ENCODE measurements at places on chromosomes 2 and 18.

- DNase-seq: no peak
Observed at GRCh38 chr2:61679096-61679495, 140.9 kb upstream of the XPO1 start.

DNA sequence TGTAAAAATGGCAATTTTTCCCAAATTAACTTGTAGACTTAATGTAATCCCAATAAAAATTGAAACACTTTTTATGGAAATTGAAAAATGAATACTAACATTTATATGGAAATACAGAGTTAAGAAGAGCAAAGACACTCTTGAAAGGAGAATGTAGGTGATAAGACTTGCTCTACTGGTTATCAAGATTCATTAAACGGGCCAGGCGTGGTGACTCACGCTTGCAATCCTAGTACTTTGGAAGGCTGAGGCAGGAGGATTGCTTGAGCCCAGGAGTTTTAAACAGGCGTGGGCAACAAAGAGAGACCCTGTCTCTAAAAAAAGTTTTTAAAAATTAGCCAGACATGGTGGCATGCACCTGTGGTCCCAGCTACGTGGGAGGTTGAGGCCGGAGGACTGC, 29.5 kb upstream of the ZNF396 start:
- DNase-seq: no peak

DNA sequence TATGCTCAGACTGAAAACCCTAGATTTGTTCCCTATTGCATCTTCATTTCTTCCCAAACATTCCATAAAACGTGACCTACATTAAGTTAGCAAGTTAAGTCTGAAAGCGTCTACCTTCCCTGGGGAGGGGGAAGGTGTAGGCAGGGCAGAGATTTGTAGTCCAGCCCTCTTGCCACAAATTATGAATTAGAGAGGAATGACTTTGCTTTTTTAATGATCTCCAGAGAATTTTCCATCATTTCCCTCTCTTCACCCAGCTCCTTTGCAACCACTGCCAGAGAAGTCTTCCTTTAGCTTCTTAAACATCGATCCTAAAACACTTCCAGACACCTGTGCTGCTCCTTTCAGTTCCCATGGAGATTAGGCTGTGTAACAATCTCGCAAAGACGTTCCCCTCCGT, 1.2 kb downstream of the C2orf76 start:
- no peak for DNase-seq

DNA sequence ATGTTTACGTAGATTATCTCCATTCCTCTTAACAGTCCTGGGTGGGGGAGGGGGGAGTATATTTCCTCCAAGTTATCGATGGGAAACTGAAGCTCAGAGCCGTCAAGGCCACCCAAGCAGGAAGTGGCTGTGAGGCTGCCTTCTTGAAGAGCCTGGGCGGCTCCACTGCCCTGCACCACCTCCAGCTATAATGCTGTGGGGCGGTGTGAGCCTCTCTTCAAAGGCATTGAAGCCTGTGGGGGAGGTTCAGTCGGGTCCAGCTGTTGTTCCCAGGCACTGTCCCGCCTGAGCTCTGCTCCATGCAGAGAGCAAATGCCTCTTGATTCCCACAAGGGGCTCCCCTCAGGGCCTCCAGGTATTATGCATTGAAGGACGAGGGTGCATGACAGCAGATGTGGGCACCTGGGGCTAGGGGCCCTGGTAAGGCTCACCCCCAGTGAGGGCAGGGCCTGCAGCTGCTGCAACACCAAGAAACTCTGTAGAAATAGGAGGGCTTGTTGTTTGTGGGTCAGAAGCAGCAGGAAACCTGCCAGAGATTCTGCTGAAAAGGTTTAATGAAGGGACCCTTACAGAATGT, 29.5 kb upstream of the LAPTM4A start:
- DNase-seq: peak; percentile 25

DNA sequence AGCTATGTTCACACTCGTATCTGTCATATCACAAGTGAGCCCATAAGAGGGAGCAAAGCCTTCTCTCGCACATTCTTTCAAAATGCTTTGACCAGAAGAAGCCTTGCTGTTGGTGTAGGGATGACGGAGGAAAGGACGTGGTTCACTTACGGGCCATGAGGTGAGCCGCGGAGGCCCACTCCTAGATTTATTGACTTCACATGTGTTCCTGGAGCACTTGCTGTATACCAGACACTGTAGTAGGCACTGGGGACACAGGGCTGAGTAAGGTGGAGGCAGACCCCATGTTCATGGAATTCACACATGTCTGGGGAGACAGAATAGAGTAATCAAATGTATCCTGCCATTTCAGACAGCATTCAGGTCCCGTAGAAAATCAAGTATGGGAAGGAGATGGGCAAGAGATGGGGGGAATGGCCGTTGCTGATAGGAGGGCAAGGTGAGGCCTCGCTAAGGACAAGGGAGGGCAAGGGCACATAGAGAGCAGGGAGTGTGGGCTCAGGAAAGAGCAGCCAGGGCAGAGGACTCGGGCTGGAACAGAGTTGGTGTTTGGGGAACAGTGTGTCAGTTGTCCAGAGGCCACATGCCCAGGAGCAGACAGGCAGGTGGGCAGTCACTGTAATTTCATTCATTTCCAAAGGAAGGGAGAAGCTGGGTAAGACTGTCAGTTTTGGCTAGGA, 182.2 kb downstream of the LDLRAD4 start:
- DNase-seq: no peak

DNA sequence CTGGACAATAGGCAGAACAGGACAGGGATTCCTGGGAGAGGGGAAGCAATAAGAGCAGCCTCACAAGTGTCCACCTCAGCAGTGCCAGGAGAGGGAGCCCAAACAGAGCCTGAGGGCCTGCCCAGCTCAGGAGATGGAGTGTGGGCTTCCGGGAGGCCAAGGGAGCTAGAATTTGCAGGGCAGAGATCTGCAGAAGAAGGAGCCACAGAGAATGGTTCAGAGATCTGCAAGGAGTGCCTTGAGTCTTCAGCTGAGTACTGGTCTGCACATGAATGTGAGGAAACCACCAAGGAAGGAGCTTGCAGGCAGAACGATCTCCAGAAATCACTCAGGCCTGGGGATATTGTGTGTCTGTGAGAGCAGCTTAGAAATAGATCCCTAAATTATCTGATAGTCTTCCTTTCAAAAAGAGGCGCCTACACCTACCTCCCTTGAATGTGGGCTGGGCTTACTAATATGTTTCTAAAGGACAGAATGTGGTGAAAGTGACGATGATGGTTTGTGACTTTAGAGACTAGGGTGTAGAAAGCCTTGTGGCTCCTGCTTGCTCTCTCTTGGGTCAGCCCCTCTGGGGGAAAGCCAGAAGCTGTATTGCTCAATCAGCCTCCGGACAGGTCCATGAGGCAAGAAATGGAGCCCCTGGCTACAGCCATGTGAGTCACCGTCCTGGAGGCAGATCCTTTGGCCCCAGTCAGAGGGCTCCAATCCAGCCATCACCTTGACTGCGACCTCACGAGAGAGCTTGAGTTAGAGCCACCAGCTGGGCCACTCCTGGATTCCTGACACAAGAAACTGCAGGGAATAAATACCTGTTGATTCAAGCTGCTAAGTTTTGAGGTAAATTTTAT, 7.6 kb upstream of the LPIN1 start:
- peak; percentile 55 for DNase-seq

- DNase-seq: peak; percentile 76
Observed at GRCh38 chr2:153519257-153519875, 40.8 kb upstream of the RPRM start.

Measured in nephron progenitor cell (in vitro differentiated cells).